ENCODE measurements at places on chromosomes 12 and 14. TPM values are rescaled to one million over a fixed set of nuclear protein-coding genes. Genes with fewer than 3 reads are reported as not detected.
A peak's percentile ranks its signal among the peaks of the same experiment; 100 is the strongest.

GRCh38 chr14:95585953-95586620 lies 51.2 kb downstream of the GLRX5 start:
- DNase-seq: no peak

The SLCO1C1 gene
- not detected for total RNA-seq

- no peak for DNase-seq
These were observed 95.1 kb downstream of the EP400 start for GRCh38 chr12:132044661-132045412.

DNA sequence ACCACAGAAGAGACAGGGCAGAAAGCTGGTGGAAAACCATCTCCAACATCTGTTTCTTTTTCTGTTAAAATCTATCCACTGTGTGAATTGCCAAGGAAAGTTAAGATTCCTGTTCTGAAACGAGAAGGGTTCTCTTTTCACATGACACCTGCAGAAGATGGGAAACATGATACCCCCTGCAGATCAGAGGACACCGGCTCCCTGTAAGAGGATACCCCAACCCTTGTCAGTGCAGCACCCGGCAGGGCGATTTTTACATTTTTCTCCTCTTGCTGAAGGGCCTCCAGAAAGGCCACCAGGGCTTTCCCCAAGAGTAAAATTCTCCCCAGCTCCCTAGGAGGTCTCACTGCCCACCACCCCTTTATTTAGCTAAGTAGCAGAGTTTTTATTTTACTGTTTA lies 48.2 kb downstream of the DPF3 start:
- DNase-seq: no peak

- DNase-seq: no peak
These were observed 208.2 kb upstream of the FOXN3 start for GRCh38 chr14:89625244-89625713.

DNA sequence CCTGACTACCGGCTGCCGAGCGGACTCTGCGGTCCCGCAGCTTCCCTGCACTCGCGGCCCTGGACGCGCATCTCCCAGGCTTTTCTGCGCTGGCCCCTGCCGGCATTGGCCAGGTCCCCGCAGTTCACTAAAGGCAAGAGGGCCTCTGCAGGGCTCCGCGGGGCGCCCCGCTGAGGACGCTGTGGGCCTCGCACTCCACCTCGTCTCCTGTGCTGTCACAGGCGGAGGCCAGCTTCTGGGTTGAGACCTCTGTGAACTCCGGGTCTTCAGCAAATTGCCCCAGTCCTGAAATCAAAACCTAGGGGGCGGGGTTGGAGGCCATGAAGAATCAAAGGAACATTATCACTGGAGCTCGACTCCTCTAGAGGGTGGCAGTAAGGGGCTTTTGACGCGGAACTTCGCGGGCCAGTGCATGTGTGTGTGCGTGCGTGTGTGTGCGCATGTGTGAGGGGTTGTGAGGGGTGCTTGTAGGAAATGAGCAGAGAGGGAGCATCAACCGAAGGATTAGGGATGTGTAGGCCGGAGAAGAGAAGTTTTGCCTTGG lies 68.5 kb upstream of the CAPRIN2 start:
- no peak for DNase-seq

The C12orf56 gene
- not detected for total RNA-seq

- DNase-seq: peak; percentile 13
These were observed 443 bp downstream of the MAGOHB start for GRCh38 chr12:10612984-10613348.

- no peak for DNase-seq
These were observed 36.7 kb downstream of the CHST11 start for GRCh38 chr12:104493496-104493895.

- no peak for DNase-seq
These were observed 27.0 kb upstream of the EEA1 start for GRCh38 chr12:92955997-92956663.
